GDM1 (cell line): ENCODE measurements at places on chromosomes 16 and 17.

DNA sequence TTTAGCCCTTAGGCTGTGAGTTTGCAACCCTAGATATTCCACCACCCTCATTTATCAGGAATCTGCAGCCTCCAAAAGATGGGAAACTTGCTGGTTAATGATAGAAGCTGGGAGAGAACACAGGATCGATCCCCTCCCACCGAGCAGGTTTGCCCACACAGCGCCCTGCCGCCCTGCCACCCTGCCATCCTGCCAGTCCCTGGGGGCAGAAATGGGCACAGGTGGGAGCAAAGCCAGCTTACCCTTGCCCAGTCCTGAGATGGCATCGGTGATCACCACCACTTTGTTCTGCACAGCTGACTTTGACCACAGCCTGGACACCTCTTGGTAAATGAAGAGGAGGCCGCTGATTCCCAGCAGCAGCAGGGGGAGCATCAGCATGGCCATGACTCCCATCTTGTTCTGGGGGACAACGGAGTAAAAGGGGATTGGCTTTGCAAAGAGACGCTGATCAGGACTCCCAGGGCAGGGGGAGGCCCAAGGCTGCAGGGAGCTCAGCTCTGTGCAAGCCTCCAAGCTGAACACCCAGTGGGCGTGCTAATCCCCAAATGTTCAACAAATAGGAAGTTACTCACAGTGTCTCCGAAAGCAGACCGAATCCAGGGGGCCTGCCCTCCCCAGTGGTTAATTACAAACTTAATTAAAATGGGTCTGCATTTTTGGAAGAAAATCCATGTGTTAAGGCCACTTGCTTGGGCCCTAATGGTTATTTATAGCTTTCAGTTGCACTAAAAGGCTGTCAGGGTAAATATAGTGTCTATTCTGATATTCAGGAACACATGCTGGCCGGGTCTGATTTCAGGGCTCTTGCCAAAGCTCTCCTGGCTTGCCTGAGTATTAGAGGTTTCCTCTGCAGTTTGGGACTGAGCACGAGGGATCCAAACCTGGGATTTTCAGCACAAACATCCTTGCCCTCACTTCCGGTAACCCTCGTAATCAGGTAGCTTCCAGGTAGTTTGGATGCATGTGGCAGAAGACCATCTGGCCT, at the start of gene DHRS7C:
Gene DHRS7C (minus strand): TSS at position 704 of the 988 bp plus-strand sequence. CDS start 308 bp downstream, at position 396.
- no peak for DNase-seq

- no peak for DNase-seq
Observed at GRCh38 chr17:75380750-75381149, 24.7 kb downstream of the GRB2 start.

GRCh38 chr16:14658063-14658462, 25.3 kb downstream of the BFAR start:
- no peak for DNase-seq

DNA sequence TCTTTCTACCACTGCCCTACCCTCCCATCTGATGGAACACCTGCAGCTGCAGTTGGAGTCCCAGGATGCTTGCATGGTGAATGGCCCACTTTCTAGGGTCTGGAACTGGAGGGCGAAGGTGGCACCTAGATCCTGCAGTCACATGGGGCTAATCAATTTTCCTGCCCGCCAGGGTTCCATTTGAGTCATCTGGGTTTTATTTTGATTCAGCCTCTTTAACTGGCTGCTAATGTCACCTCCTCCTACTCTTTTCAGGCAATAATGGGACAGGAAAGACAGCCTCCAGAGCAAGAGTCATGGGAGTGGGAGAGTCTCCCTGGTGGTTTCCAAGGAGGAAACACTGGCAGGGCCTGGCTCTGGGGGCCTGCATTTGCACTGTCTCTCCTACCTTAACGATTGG, 3.8 kb upstream of the TBKBP1 start:
- no peak for DNase-seq
